Activated T-cell treated with anti-CD3 and anti-CD28 coated beads, Interleukin-2, amount 50 U/mL, for 1 hour (primary cell): ENCODE measurements at places on chromosomes 12 and 14.

GRCh38 chr12:45762185-45763110 is 32.9 kb downstream of the ARID2 start:
- DNase-seq = no peak

DNA sequence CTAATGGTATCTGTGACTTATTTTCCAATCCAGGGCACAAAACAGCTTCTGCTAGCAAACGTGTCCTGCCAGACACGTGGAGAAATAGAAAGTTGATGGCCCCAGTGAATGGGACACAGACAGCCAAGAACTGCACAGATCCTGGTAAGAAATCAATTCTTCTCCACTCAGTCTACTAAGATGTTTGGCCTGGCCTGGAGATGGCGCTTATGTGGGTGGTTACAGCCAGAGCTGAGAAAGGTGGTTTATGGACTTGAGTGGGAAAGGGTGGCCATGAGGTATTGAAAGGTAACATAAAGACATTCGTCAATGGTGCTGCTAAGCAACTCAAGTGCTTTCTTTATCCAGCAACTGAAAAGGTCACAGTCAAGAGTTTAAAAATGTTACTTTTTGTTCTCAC is 2.9 kb downstream of the SLC24A4 start:
- DNase-seq = no peak

DNA sequence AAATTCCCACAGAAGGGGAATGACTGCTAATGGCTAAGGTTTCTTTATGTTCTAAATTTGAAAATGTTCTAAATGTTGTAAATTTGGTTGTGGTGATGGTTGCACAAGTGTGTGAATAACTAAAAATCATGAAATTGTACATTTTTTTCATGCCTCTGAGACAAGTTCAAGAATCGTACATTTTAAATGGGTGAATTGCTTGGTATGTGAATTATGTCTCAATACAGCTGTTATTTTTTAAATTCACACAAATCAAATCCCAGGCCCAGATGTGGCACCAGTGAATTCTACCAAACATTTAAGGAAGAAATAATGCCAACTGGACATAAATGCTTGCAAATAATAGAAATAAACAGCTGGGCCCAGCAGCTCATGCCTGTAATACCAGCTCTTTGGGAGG is 28.6 kb upstream of the RND1 start:
- DNase-seq = no peak

DNA sequence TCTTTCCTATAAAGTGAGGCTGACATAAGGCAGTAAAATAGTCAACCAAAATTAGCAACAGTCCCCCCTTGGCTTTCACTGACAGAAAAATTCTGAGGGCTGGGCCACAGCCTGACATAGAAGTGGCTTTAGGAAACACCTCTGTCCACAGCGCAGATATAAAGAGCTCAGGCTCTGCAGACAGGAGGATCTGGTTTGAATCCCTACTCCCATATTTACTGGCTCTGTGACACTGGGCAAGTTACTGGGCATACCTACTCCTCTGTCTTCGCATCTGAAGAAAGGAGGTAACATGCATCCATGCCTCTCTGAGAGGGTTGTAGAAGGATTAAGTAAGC is 95.3 kb downstream of the STXBP6 start:
- DNase-seq = no peak

DNA sequence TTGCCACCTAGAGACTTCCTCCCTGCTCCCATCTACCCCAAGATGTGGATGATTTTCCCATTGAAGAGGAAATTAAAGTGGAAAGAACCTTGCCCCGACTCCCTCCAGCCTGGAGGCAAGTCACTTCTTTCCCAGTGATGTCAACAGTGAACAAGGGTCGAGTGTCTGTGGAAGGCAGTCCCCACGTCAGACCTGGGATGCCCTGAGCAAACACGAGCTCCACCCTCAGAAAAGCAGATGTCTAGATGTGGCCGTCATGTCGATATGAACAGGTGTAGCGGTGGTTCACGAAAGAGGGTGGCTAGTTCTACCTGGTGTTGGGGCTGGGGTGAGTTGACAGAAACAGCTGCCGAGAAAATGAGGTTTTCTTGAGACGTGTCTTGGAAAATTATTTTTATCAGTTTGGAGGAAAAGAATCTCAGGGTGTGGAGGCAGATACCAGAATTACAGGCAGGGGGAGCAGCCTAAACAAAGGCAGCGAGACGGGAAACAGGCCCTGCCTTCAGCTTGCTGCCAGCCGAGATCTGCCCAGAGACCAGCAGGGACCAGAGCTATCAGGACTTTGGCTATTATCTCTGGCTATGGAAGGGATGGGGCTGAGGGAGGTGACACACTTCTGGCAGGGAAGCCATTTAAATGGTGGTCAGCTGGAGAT is 25.9 kb downstream of the SYNDIG1L start:
- DNase-seq = no peak

- DNase-seq = no peak
Measured at GRCh38 chr12:27578689-27579372, 54.8 kb downstream of the PPFIBP1 start.

- DNase-seq = peak; percentile 29
Measured at GRCh38 chr12:109927622-109928021, 27.5 kb downstream of the TCHP start.

- DNase-seq = no peak
Measured at GRCh38 chr12:105658389-105658788, 327.9 kb downstream of the C12orf75 start.

DNA sequence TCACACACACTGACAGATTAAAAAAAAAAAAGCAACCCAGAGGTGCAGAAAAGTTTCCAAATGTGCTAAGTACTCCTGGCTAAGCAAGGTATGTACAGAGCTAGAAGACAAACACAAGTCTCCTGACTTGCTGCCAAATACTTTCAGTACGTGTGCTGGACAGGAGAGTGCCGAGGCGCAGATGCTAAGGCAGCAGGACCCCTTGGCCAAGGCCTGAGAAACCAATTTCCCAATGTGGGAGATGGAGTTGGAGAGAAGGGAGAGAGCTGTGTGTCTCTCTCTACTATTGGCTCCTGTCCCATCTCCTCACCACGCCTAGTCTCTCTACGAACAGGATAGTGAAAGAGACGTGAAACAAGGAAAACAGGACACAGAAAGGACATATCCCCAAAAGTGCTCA is 5.3 kb downstream of the SPRYD3 start:
- DNase-seq = no peak

GRCh38 chr14:104885031-104885972 is 20.2 kb downstream of the CEP170B start:
- DNase-seq = no peak
